ENCODE measurements at places on chromosomes 2 and 18. TPM values are rescaled to one million over a fixed set of nuclear protein-coding genes. Genes with fewer than 3 reads are reported as not detected.

APCDD1 gene
- not detected for total RNA-seq

RNF149 gene
- 113 TPM for total RNA-seq

ZBTB7C gene
- total RNA-seq, result 0.81 TPM

DPYSL5 gene
- total RNA-seq, result 0.10 TPM

GCKR gene
- total RNA-seq, result not detected

GTF2A1L gene
- total RNA-seq, result not detected

WNT10A gene
- total RNA-seq, result 0.29 TPM

BMP10 gene
- 0.27 TPM for total RNA-seq

GPBAR1 gene
- 1.8 TPM for total RNA-seq

SF3B6 gene
- total RNA-seq, result 90.9 TPM

ADAM17 gene
- 27.4 TPM for total RNA-seq

GCC2 gene
- 49.9 TPM for total RNA-seq

HOXD1 gene
- not detected for total RNA-seq

DES gene
- not detected for total RNA-seq

CHRNA1 gene
- total RNA-seq, result not detected

RSAD2 gene
- total RNA-seq, result 62.2 TPM

TXNDC2 gene
- not detected for total RNA-seq

HTR2B gene
- not detected for total RNA-seq

SATB2 gene
- 0.10 TPM for total RNA-seq

SERPINB12 gene
- total RNA-seq, result not detected

PRR30 gene
- total RNA-seq, result not detected

IMMT gene
- 148 TPM for total RNA-seq

NEUROD1 gene
- total RNA-seq, result not detected

FBXO41 gene
- total RNA-seq, result 16.6 TPM

TUBA4A gene
- total RNA-seq, result 290 TPM

FHOD3 gene
- not detected for total RNA-seq

CYTIP gene
- total RNA-seq, result 484 TPM

ATP8B1 gene
- total RNA-seq, result not detected

SKA1 gene
- total RNA-seq, result 27.0 TPM

CASP10 gene
- total RNA-seq, result 33.9 TPM

C1QL2 gene
- total RNA-seq, result not detected

MRO gene
- not detected for total RNA-seq

C2orf78 gene
- not detected for total RNA-seq

CELF4 gene
- total RNA-seq, result not detected

ACKR3 gene
- total RNA-seq, result 2.8 TPM

AFF3 gene
- 1.2 TPM for total RNA-seq

GAL3ST2 gene
- total RNA-seq, result not detected

CENPA gene
- total RNA-seq, result 27.7 TPM

ANXA4 gene
- total RNA-seq, result 67.1 TPM

Data from T-helper 1 cell treated with Interleukin-12 subunit alpha and Interleukin-12 subunit beta and Interleukin-4 antibody, amounts not matched to agents 30 ng/mL and 1 ng/mL, for 36 hours (primary cell).